ENCODE measurements at places on chromosomes 12 and 14.

GRCh38 chr14:36766974-36767373 is 105.3 kb downstream of the PAX9 start:
- no peak for DNase-seq

DNA sequence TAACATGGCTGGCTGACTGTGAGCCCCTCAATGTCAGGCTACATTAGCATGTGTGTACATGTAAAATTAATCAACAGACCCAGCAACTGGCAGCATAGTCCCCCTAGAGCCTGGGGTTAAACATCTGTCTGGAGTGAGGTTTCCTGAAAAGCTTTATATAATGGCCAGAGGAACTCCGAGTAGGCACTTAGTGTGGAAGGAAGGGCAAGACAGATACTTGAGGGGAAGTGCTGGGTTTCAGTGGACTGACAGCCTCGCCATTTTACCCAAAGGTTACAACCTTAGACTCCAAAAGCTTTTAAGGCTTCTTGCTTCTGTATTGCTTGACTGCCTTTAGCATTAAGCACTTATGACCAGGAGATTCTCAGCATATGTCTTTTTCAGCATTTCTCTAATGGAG is 430.8 kb downstream of the FLRT2 start:
- no peak for DNase-seq

DNA sequence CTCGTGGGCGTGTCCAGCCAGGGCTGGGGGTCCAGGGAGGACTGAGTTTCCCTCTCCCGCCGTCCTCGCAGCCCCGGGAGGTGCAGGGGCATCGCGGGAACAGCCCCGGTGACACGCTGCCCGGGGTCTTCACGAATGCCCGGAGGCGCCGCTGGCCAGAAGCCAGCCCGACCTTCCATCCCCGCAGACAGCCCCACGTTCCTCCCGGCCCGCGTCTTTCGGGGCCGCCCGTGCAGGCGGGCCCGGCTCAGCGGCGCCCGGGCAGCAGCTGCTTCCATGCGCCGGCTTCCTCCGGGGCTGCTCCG is 827 bp upstream of the TEDC1 start:
- no peak for DNase-seq

DNA sequence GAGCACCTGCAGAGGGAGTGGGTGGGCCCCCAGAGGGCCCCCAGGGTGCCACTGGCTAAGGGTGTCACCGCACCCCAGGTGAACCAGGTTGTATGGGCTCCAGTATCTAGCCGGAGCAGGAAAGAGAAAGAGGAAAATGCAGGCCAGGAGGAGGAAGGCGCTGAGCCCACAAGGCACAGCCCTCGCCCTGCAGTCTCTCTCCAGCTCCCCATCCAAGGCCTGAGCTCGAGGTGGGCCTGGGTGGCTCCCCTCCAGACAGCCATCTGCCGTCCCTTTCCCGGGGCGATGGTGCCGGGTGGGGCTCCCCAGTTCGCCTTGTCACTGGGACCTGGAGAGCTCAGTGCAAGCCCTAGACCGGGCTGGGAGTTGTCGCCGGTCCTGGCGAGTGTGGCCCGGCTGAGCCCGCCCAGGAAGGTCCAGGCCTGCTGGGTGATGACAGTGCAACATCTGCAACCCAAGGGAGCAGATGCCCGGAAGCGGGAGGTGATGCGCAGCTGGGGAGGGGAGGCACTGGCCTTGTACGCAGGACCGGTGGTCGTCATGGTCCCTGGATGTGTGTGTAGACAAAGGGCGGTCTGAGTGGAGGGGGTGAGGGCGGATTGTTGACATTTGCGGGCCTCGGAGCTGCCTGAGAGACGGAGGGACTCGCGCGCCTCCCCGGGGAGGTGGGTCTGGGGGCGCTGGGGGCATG is 716 bp downstream of the TMEM179 start:
- DNase-seq: no peak

- DNase-seq: no peak
These were observed 273.3 kb upstream of the LRIG3 start for GRCh38 chr12:59193476-59194050.

DNA sequence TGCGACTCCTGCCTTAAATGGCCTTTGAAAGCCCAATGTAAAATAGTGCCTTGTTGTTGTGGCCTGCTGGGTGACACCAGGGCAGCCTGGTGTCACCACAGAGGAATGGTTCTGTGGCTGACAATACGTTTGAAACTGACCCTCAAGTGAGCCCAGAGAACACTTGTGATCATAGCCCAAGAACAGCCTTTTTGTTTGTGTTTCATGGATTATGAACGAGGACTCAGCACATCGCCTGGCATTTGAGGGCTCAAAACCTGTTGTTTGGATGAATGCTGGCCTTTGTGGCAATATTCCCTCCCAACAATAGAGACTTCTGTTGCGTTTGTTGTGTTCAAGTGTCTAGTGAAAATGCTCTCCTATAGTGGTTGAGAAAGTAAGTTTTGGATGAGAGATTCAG is 48.5 kb downstream of the TSPAN9 start:
- DNase-seq: no peak

GRCh38 chr14:22883173-22883976 is at the start of gene REM2:
TSS of gene REM2 (plus strand) at chr14:22883222. CDS start at chr14:22883288, 66 bp downstream.
- DNase-seq: no peak

DNA sequence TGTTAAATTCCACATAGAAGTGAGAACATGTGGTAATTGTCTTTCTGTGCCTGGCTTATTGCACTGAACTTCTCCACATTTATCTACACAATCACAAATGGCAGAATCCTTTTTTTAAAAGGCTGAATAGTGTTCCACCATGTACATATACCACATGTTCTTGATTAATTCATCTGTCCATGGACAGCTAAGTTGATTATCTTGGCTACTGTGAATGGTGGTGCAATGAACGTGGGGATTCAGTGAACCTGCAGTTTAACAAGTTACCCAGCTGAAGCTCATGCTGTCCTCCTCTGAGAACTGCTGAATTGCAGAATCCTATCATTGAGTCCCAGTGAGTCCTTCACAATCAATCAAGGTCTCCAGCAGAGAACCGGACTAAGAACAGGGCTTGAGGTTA is 74.9 kb downstream of the TBK1 start:
- no peak for DNase-seq

DNA sequence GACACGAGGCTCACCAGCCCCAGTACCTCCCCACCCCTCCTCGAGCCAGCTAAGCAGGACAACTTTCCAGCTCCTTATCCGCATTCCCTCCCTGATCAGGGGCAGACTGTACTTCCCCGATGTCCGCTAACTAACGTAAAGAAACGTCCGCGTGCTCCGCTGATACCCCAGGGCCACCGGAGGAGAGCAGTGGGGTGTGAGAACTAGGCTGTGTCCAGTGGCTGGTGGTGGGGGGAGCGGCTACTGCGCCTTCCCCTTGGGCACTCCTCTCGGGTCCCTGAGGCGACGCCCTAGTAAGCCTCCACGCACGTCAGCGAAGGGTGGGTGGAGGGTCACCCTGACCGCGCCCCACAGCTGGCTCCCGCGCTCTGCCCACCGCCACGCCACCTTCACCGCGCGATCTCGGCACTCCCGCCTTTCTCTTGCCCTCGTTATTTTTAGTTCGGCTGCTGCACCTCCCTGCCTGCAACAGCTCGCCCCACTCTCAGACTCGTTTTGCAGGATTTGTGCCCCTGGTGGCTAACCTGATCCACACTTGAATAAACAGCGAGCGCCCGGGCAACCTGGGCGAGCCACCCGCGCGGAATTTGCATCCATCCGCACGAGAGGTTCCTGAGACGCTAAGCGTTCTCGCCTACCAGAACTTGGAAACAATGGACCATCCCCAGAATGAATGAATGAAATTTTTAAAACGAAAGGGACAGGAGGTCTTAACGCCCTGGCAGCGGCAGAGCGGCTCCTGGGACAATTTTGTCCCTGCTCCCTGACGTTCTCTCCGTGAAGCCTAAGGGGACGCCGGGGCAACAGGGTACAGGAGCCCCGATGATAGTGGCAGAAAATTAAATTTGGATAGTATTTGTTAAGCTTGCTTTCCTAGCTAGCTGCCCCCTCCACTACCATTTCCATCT is 6.9 kb upstream of the BMP4 start:
- DNase-seq: peak; percentile 4

- DNase-seq: no peak
These were observed 47.1 kb upstream of the ATXN7L3B start for GRCh38 chr12:74490390-74491064.

DNA sequence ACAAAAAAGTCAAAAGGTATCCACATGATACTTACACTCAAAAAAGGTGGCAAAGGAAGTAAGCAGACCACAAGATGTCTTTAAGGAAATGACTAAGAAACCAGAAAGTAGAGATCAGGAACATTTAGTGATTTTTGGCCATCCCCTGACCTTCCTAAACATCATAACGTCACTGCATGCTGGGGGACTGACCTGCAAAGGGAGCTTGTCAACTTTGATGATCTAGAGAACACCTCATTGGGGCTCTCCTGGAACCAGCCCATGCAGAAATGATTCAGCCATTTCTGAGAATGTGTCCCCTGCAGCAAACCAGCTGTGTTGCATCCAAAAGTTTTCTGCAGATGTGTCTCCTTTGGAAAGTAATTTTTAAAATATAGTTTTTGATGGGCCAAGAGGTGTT is 152.2 kb upstream of the RASSF8 start:
- DNase-seq: peak; percentile 57

- DNase-seq: no peak
These were observed 23.7 kb downstream of the ABCD2 start for GRCh38 chr12:39595928-39596327.

DNA sequence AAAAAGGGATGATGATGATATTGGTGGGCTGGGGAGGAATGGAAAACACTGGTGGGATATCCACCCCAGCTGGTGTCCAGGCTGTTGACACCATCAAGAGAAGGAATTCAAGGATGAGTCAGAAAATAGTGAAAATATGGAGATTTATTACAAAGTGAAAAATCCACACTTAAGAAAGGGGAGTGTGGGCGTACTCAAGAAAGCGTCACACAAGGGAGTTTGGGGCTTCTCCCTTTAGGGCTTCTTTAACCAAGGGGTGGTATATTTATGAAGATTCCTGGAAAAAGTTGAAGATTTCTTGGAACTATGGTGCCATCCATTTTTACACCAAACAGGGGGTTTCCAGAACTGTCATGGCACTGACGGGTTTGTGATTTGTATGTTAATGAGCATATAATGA is 63.1 kb upstream of the ARID2 start:
- no peak for DNase-seq

DNA sequence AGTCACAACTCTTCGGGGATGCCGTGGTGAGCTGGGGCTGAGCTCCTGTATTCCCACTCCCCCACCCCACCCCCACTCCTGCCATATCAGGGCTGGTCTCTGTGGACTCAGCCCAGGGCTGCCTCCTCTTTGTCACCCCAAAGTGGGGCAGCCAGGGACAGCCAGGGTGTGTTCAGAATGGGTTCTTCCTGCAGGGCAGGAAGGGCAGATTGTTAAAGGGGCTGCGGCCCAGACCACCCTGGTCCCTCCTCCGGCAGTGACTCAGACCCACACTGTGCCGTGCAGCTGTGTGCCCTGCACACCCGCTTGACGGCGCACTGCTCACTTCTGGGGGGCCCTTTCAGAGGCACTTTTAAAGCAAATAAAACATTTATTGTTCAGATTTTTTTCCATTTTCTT is 9.3 kb downstream of the SLC48A1 start:
- DNase-seq: no peak

DNA sequence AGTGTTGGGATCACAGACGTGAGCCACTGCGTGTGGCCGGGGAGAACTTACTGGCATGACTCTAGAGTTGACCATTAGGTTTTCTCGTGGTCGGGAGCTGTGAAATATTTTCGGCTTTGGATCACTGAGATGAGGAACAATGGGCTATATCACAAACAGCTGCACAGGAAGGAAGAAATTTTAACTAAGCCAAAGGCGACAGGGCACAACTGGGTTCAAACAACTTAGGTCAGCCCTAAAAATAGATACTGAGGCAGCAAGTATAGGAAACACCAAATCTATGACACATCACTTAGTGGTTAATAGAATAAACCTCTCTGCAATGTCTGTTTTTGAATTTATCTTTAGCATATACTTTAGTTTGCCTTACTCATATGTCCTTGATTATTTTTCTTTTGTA is 162.9 kb downstream of the LRIG3 start:
- no peak for DNase-seq

DNA sequence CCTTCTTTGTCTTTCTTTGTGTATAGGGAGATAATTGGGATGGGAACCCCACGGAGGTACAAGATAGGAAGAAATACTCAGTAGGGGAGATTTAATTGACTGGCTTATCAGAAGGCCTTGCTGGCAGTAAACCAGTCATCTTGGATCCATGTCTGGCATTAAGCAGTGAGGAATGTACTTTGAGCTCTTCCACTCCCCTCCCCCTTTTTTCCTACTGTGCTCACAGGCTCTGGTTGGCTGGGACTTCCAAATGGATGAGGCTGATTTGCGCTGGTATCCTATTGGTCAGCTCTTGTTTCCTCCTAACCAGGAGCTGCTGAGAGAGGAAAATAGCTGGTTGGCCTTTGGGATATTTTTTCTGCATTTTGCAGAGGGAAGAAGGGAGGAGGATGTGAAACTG is 24.7 kb downstream of the NGDN start:
- no peak for DNase-seq

DNA sequence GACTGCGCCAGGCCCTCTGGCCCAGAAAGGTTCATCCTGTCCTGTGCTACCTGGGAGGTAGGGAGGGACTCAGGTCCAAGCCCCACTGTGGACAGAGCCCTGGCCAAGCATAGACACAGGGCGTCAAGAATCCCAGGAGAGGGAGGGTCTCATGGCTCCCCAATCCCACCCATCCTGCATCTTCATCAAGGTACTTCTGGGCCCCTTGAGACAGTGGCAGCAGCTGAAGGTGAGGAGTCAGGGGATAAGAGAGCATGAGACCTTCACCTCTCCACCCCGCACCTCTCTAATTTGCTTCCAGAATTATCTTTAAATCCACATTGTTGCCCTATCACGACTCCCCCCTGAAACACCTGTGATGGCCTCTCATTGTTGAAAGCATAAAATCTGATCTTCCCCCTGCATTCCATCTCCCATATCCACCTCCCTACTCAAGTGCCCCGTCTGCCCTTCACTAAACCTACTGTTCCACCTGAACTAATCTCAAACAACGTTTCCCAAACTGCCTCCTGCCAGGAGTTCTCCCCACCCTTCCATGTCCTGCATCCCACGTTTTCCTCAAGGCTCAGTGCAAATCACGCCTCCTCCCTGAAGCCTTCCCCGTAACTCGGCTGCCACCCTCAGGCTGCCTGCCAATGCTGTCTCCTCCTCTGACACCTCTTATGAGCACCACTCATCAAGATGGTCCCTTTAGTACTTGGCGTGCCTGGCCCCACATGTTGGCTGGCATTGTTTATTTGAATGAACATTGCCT is 27.1 kb downstream of the KRT18 start:
- no peak for DNase-seq

- DNase-seq: no peak
These were observed 53.4 kb downstream of the FLRT2 start for GRCh38 chr14:85583380-85583779.

GRCh38 chr14:75242546-75243273 is 35.9 kb upstream of the FOS start:
- no peak for DNase-seq
